Adrenal gland (tissue), 19 donors: ENCODE measurements at places on chromosomes 1 and 21. TPM values are rescaled to one million over a fixed set of nuclear protein-coding genes. Genes with fewer than 3 reads are reported as not detected.

The COL11A1 gene
- 1.1 TPM for total RNA-seq

The FAM110D gene
- total RNA-seq: 2.1 TPM

The TMCC2 gene
- total RNA-seq: 11.2 TPM

The STPG1 gene
- 4.6 TPM for total RNA-seq

The MORN1 gene
- 11.7 TPM for total RNA-seq

The OR14K1 gene
- total RNA-seq: not detected

The FGR gene
- 16.0 TPM for total RNA-seq

The SYCP1 gene
- total RNA-seq: not detected

The GJA9 gene
- not detected for total RNA-seq

The HSD17B7 gene
- 22.3 TPM for total RNA-seq

The DOCK7 gene
- 43.0 TPM for total RNA-seq

The MCOLN3 gene
- 0.94 TPM for total RNA-seq

The SFN gene
- 0.39 TPM for total RNA-seq

The OR2T11 gene
- total RNA-seq: not detected

The SLAMF9 gene
- total RNA-seq: not detected

The RCC1 gene
- 14.8 TPM for total RNA-seq

The DEPDC1 gene
- total RNA-seq: 0.35 TPM

The IL23R gene
- total RNA-seq: 1.3 TPM

The KCNE2 gene
- total RNA-seq: 0.32 TPM

The COL8A2 gene
- 3.6 TPM for total RNA-seq
